ENCODE measurements at places on chromosomes 1 and 21.
A peak's percentile ranks its signal among the peaks of the same experiment; 100 is the strongest.

- DNase-seq, result no peak
These were observed 4.7 kb downstream of the LGR6 start for GRCh38 chr1:202198366-202198724.

DNA sequence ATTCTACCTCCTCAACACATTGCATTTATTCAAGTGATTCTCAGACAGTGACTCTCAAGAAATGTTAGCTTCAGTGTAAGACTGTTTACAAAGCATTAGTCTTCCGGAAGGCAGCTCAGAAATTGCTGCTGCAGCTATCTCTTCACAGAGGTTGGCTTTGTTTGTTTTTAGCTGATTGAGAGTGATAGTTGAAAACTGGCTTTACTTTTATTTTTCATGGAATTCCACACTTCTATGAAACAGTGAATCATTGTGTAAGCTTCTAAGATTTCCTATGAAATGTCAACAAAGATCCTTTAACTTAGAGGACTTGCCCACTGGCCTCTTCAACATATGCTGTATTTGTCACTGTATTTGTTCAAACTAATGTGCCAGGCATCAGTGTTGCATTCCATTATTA lies 121.3 kb downstream of the TNNI3K start:
- no peak for DNase-seq

GRCh38 chr1:59116920-59117542 lies 179.9 kb upstream of the FGGY start:
- DNase-seq, result no peak

DNA sequence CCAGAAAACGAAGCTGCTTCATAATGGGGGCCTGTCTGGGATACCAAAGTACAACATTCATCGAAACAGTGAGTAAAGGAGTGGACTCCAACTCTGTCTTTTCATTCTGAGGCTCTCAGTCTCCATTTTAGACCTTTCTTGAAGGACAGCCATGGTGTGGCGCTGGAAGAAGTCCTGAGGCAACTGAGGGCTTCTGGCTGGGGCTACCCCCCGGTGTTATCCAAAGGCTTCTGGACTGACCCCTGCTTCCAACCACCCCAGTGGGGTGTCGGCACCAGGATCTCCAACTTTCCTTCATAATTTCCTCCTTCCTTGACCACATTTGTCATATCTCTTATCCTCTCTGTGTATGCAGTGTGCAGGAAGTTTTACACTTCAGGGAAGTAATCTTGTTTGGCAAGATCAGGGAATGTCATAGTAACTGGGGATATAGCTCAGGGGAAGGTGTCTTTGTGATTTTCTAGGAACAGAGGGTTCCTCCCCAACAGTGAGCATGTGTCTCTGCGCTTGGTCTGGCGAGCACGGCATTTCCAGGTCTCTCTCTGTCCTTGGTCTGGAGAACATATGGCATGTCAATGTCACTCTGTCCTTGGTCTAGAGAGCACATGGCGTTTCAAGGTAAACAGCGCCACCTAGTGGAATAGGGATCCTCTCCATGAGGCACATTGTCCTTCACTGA lies 19.4 kb upstream of the BSDC1 start:
- DNase-seq, result peak; percentile 10

GRCh38 chr1:36764798-36765197 lies 269.5 kb downstream of the GRIK3 start:
- no peak for DNase-seq

DNA sequence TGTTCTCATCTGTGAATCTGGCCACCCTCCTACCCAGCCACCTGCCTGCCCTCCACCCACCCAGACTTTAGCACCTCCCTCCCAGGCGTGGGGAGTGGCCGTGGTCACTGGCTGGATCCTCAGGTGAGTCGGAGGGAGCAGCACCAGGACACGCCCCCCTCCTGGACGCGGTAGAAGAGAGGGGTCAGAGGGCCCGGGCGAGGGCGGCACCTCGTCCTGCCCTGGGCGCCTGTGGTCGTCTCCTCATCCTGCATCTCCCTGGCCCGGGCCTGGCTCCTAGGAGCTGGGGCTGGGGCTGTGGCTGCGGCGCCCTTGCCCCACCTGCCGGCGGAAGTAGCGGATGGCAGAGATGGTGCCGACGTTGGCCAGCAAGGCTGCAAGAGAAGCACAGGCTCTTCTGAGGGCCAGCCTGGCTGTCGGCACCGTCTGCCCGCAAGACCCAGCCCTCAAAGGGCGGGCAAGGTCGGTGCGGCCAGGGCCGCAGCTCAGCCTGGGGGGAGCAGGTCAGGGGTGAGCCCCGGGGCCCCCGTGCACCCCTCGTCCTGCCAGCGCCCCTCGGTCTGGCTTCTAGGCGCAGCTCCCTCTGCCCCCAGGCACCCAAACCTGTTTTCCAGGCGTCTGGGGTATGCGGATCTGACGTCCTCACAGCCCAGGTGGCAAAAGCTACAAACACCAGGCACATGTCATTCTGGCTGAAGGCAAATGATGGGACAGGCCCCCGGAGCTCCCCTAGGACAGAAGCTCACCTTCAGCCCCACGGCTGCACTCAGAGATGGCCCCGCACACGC lies 5.8 kb downstream of the PERM1 start:
- DNase-seq, result peak; percentile 44

DNA sequence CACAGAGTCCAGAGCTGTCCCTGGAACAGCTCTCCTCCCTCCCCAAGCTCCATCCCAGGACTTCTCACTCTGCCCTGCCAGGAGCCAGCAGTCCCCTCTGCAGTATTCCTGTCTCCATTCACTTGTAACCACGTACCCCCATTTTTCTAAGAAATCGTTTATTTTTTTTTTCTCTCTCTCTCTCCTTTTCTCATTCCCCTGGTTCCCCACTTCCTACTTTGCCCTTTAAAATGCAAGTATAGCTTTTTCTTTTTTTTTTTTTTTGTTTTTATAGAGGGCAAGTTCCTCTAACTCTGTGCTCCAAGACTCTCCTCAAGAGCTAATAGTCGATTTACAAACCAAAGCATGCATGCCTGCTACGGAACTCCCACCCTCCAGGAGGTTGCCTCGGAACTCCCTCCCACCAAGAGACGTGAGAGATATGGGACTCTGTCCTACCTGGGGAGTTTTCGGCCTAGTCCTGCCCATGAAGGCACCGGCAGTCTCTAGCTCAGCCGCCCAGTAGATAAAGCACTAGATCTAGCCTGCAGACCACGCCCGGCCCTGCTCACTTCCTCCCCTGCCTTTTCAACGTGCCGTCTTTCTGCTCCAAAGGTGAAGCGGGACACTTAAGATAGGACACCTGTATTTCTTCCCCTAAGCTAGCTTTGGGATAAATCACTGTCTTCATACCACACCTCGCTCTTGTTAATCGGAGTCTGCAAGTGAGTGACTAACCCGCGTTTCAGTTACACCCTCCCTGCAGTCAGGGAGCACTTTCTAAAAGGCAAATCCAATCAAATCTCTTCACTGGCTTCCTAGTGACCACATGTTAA lies 27.7 kb downstream of the TNFRSF9 start:
- DNase-seq, result no peak

All from endothelial cell (in vitro differentiated cells).